H9 (cell line): ENCODE measurements at places on chromosomes 2 and 18.
A peak's percentile ranks its signal among the peaks of the same experiment; 100 is the strongest.

DNA sequence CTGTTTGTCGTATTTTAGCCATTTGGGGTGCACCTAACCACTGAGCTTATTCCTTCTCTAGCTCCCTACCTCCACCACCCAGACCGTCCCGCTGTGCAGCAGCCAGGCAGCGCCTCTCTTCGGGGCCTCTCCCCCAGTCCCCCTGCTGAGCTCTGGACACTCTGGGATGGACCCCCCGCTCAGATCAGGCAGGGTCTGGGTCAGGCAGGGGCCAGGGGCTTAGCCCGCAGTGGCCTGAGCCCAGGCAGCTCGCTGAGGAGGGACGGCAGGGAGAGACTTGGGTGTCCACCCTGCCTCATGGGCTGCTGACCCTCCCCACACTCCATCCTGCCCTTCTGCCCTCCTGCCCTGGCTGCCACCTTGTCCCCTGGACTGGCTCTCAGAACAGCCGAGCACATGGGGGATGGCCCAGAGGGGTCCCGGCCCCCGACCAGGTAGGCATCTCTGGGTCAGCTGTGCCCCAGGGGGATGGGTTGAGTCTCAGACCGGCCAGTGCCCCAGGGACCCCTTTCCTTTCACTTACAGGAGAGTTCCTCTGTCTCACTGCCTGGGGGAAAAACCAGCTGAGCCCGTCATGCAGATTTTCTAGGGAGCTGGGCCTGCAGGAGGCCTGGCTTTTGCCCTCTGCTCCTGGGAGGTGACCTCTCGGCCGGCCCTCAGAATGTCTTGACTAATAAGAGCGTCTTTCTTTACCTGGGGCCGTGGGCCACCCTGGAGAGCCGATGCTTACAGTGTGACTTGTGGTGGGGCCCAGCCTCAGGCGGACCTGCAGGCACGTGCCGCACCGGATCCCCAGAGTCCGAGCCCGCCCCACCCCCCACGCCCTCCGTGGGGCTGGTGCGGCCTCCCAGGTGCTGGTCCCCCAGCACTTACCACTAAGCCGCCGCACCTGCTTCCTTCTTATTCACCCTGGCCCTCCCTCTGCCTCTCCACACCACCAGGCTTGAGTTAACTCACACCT lies 22.8 kb upstream of the PXDN start:
- DNase-seq = peak; percentile 38

GRCh38 chr2:66456183-66457041 lies 21.5 kb downstream of the MEIS1 start:
- DNase-seq = no peak

- DNase-seq = no peak
Measured at GRCh38 chr2:95082477-95082876, 39.1 kb downstream of the MRPS5 start.

GRCh38 chr2:195711478-195711877 lies 54.5 kb downstream of the SLC39A10 start:
- DNase-seq = no peak

GRCh38 chr18:50096766-50097435 lies 98.0 kb downstream of the MYO5B start:
- DNase-seq = no peak

- no peak for DNase-seq
Measured at GRCh38 chr2:187549193-187549592, 5.0 kb downstream of the TFPI start.

DNA sequence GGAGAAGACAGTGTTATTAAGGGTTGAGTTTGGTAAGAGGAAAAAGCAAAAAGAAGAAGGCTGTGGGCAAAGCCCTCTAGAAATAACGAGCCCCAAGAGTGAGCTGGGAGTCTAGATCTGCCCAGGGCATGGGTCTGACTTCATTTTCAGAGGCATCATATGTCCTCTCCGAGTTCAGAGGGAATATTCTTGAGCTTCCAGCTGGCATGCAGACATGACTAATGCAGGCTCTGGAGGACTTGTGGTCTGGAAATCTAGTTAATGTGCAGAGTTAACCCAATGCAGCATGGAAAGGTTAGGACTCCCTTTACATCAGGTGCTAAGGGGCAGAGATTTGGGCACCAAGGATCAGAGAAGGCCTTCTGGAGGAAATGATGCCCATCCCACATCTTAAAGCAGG lies 7.3 kb downstream of the ACMSD start:
- DNase-seq = no peak

DNA sequence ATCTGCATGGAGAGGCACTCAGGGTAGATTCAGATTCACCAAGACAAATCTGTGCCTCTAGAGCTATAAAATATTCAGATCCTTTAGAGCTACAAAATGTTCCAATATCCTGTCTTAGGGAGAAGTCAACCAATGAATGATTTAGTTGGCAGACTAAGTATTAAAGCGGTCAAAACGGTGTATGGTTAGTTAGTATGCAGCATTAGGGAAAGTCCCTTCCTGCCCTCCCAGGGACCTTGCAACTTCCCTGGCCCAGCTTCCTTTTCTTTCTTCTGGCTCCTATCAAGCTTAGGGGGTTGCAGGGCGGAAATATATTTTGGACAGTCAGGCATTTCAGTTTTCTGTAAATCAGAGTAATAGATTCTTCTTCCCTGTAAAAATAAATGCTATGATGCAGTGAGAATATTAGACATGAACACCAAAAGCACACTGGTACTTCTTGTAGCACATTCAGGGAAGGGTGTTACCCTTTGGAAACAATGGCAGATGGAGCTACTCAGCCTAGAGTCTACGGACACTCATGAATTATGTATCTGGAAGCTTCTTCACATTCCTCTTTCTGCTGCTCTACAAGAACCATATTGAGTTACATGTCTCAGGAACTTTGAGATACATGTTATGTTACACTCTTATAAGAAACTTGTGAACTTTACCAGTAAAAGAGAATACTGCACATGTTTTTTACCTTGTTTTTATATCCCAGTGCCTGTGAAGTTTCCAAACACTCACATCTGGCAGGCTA lies 45.7 kb downstream of the CCDC93 start:
- DNase-seq = no peak

DNA sequence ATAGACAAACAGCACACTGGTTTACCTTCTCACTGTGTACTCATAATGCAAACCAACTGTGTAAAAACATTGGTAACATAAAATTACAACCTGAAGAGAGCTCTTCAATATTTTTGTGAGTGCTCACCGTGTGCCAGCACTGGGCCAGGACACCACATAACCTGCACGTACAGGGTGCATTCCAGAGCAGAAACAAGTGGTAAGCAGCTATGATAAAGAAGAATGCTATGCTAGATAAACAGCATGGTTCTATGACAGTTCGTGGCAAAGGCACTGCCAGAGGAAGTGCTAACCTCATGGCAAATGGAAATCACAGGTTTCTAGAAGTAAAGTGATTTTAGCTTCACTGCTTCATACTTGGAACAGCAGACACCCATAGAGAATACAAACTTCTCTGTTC lies 343.5 kb downstream of the MTX2 start:
- no peak for DNase-seq

GRCh38 chr2:192007581-192008228 lies 160.8 kb upstream of the CAVIN2 start:
- no peak for DNase-seq

DNA sequence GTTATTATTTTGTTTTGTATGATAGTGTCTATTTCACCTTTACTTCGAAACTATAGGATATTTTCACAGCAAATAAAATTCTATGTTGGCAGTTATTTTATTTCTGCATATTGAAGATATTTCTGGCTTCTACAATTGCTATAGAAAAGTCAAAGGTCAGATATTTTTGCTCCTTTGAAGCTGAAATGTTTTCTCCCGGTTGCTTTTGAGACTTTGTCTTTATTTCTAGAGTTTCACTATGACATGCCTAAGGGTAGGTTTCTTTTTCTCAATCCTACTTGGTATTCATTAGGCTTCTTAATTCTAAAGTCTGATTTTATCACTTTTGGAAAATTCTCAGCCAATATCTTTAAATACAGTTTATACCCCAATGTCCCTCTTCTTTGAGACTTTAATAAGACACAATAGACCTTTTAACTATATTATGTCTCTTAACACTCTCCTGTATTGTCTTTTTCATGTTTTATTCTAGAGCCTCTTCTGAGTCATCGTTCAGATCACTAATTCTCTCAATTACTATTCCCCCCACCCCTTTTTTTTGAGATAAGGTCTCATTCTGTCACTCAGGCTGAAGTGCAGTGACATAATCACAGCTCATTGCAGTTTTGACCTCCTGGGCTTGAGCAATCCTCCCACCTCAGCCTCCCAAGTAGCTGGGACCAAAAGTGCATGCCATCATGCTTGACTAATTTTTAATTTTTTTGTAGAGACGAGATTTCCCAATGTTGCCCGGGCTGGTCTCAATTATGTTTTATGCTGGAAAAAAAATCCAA lies 50.5 kb downstream of the USP37 start:
- DNase-seq = no peak

DNA sequence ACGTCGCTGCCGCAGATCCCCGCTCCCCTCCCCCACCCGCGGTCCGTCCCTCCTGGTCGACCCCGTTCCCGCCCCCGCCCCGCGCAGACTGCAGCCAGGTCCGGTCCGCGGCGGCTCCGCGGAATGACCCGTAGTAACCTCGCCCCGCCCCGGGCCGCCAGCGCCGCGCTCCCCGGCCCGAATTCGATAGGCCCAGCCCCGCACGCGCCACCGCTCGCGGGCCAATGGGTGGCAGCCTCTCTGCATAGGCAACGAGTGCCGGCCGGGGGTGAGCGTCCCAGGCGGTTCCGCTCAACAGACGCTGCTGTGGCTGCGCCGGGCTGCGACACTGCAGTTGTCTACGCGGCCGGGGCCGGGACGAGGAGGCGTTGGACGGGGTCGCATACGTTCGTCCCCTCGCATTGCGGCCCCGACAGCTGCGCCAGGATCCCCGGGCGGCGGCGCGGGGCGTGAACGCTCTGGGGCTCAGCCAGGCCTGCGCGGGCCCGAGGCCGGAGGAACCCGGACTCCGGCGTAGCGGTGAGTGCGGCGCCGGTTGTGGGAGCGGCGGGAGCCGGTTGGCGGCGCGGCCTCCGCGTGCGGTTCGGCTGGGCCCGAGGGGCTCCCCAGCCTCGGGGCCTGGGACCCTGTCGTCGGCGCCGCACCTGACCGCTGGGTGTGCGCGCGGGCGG lies at the start of gene ACSL3:
Gene ACSL3 (plus strand): TSS at position 297 of the 671 bp plus-strand sequence. CDS start 47,737 bp downstream, outside the sequence.
- peak; percentile 98 for DNase-seq

DNA sequence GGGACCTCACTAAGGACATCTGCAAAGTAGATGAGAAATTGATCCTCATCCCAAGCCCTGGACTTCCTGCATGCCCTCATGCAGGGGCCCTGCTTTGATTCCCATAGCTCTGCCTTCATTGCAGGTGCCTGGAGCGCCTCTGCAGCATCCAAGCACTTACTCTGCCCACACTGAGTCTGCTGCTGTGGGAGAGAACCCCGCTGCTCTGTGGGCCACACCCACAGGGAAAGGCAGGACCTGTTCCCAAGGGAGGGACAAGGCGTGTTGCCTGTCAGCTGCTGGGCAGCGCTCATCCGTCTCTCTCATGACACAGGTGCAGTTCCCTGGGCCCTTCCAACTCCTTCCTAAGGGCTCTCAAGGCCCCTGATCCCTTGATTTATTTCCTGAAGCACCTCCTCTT lies 266.8 kb upstream of the SMIM21 start:
- no peak for DNase-seq

DNA sequence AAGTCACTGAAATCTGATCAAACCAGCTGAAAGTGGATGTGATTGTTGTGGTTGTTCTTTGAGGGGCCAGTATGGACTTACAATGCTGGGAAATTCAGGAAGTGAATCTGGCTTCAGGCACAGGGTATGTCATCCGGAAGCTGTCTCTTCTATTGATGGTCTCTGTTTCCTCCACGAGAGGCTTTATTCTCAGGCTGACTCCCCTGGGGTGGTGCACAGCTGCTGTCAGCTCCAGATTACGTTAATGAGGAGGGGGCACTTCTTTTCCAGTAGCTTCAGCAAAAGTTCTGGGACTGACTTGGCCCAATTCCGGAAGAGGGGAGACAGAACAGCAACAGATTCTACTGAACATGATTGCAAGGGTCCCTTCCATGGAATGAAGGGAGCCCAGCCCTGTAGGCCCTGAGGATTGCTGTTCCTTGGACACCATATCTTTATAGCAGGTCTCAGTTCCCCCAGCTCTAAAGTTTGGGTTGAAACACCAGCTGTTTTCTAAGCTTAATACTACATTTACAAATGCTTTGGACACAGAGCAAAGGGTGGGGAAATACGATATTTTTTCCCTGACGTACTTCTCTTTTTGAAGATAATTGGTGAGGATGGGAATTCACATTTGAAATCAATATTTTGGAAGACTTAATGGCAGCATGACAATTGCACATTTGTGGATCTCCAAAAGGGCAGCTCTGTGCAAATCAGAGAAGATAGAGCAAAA lies 400.9 kb downstream of the TSN start:
- no peak for DNase-seq

GRCh38 chr2:120831891-120832290 lies 96.2 kb downstream of the GLI2 start:
- no peak for DNase-seq

DNA sequence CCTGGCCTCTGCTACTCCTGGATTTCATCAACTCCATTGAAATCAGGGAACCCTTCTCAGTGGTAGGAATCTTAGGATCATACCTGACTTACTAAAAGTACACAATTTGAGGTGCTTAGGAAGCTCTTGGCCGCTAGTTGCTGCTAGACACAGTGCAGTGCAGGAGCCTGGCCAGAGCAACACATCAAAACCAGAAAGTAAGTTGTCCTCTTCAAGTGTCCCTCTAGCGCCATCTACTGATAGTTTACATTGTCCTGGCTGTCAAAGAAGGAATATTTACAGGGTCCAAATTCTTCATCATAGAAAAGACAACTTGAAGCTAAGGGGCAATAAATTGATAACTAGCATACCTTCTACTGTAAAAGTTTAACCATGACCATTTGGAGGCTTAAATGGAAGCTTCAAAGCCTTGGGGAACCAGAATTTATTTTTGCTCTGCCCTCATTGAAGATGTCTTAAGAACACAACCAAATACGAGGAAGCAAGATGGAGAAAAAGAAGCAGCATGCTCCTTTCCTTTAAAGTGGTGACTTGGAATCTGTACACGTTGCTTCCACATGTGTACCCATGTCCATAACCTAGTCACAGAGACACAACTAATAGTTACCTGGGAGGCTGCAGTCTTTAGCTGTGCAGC lies 889.1 kb upstream of the GCFC2 start:
- peak; percentile 89 for DNase-seq

DNA sequence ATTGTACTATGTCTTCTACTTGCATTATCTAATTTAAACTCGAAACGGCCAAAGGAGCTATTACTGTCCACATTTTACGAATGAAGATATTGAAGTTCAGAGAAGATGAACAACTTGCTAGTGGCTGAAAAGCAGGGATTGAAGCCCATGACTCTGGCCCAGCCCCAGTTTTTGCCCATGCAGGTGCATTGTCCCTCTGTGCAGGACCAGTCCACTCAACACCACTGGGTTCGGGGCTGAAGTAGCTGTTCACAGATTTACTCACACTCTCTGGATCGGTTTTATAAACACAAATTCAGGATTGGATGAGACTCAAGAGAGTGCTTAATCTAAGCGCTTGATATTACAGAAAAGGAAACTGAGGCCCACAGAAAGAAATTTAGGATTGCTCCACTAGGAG lies 1.4 kb upstream of the IHH start:
- no peak for DNase-seq
